ENCODE measurements at places on chromosomes 5 and 9.

DNA sequence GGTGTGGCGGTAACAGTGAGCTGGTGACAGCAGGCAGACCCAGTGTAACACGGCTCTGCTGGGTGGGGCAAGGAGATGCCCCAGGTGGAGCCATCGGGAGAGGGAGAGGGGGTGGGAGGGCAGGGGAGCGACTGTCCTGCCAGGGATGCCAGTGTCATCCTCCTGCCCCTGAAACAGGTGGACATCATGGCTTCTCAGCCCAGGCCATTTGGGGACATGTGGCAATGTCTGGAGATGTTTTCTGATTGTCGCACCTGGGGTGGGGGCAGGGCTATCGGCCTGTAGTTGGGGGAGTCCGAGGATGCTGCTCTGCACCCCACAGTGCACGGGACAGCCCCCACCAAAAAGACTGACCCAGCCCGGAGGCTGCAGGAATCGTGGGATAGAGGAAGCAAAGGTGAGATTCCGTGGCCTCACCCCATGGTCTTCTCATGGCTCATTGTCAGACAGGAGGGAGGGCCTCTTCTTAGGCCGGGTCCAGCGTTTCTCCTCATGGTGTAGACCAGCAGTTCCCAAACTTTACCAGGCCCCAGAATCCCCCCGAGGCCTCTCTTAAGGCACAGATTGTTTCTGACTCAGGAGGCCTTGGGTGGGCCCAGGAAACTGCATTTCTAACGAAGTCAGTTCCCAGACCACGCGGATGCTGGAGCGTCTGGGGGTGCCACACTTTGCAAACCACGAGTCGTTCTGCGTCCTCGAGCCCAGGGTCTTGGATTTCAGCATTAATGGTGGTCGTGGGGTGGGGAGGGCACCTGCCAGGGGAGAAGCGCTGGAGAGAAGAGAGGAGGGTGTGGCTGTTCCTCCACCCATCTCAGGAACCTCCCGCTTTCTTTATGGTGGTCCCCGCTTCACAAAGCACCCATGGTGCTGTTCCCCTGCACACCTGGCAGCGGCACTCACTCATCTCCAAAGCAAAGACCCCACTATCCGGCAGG is 11.0 kb downstream of the COL5A1 start:
- no peak for DNase-seq

DNA sequence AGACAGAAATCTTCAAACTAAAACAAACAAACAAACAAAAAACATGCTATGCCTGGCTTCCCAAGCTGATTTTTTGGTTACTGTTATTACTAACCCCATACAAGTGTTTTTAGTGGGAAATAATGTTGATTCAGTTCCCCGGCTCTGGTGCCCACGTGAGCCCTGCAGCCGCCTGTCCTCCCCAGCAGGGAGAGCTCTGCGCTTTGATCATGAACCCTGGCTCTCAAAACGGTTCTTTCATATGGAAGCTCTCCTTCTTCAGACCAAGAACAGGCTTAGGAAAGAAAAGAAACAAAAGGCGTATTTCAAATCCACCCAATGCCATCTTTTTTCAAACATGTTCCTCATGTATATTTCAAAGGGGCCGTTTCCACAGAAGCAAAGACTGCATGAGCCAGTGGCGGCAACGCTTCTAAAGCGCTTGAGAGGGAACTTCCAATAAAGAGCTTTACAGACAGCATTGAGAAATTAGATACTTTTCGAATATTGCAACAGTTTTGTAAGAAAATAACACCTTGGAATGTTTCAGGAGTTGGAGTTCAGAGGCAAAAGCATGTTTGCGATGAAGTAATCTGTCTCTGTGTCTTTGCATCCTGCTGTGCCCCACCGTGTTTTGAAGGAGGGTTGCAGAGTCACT is 74.8 kb downstream of the ICE1 start:
- DNase-seq: no peak

DNA sequence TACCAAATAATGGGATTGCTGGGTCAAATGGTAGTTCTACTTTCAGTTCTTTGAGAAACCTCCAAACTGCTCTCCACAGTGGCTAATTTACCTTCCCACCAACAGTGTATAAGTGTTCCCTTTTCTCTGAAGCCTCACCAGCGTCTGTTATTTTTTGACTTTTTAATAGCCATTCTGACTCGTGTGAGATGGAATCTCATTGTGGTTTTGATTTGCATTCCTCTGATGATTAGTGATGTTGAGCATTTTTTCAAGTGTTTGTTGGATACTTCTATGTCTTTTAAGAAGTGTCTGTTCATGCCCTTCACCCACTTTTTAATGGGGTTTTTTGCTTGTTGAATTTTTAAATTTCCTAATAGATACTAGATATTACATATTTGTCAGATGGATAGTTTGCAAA is 28.4 kb upstream of the SUSD1 start:
- no peak for DNase-seq

- DNase-seq: no peak
These were observed 30.8 kb downstream of the SLC6A3 start for GRCh38 chr5:1414311-1415058.

- no peak for DNase-seq
These were observed 63.7 kb upstream of the PRR16 start for GRCh38 chr5:120400356-120400755.

DNA sequence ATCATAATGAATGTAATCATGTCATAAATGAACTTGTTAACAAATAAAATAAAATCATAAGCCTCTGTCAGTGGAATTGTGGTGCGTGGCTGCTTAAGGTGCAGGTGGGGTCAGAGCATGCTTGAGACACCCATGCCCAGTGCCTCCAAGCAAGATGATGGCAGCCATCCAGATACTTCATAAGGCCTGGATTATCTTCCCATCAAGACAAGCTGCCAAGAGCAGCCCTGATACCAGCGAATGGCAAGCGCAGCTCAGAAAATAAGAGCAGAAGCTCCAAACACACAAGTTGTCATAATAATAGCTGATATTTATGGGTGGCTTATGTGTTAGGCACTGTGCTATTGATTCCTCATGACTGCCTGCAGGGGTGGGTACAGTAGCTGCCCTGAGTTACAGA is 21.8 kb upstream of the LMX1B start:
- no peak for DNase-seq

DNA sequence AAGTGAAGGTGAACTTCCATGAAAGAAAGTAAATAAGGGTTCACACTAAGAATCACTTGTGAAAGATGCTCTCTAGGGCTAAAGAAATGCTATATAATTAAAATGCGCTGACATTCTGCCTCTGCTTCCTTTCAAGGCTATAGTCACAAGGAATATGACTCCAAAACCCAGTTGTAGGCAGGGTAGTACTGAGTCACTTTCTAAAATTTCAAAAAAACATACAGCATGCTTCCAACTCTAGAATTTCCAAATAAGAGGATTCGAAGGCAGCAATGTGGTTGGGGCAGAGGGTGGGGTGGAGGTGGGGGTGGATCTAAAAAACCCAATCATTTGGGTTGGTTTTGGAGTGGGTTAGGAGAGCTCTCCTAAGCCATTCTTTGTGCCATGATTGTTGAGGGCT is 84.6 kb downstream of the HMHB1 start:
- no peak for DNase-seq

DNA sequence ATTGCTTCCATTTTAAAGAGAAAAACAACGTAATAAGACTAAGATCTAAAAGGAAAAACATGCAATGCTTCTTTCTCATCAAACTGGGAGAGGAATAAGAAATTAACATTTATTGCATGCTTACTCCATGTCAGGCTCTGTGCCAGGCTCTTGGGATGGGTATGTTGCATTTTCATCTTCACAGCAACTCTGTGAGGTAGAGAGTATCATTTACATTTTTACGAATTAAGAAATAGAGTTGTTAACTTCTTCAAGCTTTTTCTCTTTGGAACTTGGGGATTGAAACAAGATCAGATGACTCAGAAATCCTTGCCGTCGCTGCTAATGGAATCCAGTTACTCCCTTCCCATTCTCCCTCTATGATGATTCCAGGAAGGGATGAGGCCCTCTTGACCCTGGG is 39.5 kb downstream of the PDE8B start:
- DNase-seq: no peak

DNA sequence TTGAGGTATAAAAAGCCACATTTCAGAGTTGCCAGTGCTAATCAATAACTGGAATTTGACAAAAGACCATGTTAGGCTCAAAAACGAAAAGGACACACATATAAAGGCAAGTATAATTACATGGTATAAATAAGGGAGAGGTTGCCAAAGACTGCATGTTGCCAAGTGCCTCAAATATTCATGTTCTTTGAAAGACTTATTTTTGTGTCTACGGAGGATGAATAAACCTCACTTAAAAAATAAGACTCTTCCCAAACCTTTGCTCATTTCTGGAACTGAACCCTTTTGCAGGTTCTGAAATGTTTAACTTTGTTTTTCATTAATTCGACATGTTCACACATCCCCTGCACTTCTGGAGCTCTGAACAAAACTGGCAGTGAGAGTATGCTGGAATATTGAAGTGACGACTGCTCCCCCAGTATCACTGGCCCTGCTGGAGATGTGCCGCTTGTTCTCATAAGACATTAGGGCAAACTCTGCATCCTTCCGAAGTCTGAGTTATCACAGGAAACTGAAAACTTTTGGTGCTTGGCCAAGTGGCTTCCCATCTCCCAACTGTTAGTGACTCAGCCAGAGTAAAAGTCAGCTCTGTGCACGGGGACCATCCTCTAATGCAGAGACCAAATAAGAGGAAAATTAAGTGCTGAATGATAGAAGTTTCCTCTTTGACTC is 336.8 kb downstream of the GLIS3 start:
- no peak for DNase-seq

DNA sequence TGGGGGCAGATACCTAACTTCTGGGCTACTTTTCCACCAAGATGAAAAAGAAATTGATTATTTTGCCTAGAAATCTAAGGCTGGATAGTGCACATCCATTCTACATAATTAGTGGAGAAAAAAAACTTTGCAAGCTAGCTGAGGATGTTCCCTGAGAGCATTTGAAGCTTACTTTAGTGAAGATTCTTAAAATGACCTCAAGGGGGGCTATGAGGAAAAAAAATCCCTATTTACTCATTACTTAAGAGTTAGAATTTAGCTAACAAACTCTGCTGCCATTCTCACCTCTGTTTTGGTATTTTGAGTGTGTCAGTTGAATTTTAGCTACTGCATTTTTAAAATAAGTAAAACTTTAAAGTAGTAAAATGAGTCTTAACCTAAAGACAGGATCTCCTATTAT is 9.2 kb upstream of the FGF10 start:
- no peak for DNase-seq

DNA sequence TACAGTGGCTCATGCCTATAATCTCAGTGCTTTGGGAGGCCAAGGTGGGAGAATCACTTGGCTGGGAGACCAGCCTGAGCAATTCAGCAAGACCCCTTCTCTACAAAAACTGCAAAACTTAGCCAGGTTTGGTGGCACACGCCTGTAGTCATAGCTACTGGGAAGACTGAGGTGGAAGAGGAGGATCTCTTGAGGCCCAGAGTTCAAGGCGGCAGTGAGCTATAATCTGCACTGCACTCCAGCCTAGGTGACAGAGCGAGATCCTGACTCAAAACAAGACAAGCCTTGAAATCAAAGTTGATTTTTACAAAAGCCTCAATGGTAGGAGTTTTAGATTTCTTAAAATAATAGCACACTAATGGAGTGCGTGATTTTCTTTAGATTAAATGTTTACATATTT is 14.6 kb downstream of the UBE2D2 start:
- no peak for DNase-seq

DNA sequence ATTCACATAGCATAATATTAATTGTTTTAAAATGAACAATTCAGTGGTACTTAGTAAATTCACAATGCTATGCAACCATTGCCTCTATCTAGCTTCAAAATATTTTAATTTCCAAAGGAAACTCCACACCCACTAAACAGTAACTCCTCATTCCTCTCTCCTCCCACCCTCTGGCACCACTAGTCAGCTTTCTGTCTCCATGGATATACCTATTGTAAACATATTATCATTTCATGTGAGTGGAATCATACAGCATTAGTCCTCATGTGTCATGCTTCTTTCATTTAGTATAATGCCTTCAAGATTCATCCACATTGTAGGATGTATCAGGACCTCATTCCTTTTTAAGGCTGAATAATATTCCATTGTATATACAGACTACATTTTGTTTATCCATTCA is 48.6 kb downstream of the PHF2 start:
- no peak for DNase-seq

GRCh38 chr5:116358911-116359418 is 215.7 kb downstream of the SEMA6A start:
- DNase-seq: no peak

DNA sequence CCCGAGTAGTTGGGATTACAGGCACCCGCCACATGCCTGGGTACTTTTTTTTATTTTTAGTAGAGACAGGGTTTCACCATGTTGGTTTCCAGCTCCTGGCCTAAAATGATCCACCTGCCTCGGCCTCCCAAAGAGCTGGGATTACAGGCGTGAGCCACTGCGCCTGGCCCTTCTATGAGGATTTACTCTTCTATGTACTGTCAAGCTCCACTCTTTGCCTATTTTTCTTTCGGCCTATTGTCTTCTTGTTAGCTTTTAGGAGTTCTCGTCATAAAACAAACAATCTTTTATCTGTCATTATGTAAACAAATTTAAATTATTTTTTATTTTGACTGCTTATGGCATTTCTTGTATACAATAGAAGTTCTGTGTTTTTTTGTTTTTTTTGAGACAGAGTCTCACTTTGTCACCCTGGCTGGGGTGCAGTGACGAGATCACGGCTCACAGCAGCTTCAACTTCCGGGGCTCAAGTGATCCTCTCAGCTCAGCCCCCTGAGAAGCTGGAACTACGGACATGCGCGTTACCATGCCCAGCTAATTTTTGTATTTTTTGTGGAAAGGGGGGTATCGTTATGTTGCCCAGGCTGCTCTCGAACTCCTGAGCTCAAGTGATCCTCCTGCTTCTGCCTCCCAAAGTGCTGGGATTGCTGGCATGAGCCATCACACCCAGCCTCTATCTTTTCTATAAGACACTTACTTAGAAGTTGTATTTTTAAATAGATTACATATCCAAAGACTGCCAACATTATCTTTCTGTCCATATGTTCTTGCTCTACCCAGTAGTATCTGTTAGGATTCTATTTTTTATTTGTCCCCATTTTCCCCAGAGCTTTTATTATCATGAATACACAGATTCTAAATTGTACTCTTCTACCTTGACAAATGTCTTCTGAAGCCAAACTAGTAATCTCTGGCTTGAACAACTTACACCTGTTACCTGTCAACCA is 29.2 kb downstream of the CSNK1A1 start:
- no peak for DNase-seq

DNA sequence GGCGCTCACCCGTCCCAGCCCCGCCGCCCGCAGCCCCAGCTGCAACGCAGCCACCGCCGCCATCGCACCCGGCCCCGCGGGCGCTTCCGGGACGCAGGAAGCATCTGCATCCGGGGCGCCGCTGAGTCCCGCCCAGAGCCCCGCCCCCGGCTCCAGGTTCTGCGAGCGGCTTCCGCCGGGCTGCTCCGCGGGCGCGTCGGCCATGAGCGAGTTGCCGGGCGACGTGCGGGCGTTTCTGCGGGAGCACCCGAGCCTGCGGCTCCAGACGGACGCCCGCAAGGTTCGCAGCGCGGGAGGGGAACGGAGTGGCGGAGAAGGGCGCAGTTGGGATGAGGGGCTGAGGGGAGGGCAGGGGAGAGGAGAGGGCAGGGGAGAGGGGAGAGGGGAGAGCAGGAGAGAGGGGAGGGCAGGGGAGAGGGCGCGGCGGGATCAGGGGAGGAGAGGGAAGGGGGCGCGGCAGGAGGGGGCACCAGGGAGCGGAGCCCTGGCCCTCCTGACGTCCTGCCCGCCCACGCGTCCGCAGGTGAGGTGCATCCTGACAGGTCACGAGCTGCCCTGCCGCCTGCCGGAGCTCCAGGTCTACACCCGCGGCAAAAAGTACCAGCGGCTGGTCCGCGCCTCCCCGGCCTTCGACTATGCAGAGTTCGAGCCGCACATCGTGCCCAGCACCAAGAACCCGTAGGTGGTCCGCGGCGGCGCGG is at the start of the genes SURF1 and SURF2:
Gene SURF1, minus strand, starts transcription at position 97 of the 701 bp plus-strand sequence. Its CDS starts 34 bp downstream, at position 63.
Gene SURF2, plus strand, starts transcription at position 160 of the 701 bp plus-strand sequence. Its CDS starts 43 bp downstream, at position 203.
- peak; percentile 74 for DNase-seq
